ENCODE measurements at places on chromosomes 1 and 21. TPM values are rescaled to one million over a fixed set of nuclear protein-coding genes. Genes with fewer than 3 reads are reported as not detected.
A peak's percentile ranks its signal among the peaks of the same experiment; 100 is the strongest.

DNA sequence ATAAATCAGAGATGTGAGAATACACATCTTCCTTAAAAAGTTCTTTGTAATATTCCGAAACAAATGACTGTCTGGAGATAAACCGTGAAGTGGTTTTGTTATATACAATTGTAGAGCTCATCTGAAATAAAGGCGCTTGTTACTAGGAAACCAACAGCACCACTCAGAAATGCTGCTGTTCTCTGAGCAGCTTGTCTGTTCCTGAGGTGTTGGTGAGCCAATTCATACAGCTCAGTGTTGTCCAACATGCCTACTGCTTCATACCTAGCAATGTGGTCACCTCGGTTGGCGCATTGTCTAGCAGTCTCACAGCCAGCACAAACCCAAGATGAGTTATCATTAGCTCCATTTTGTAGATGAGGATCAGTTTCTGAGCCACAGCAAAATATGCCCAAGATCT lies 44.4 kb downstream of the GFI1 start:
- DNase-seq, result no peak

GRCh38 chr1:17866740-17867029 lies 111.6 kb downstream of the ACTL8 start:
- no peak for DNase-seq

DNA sequence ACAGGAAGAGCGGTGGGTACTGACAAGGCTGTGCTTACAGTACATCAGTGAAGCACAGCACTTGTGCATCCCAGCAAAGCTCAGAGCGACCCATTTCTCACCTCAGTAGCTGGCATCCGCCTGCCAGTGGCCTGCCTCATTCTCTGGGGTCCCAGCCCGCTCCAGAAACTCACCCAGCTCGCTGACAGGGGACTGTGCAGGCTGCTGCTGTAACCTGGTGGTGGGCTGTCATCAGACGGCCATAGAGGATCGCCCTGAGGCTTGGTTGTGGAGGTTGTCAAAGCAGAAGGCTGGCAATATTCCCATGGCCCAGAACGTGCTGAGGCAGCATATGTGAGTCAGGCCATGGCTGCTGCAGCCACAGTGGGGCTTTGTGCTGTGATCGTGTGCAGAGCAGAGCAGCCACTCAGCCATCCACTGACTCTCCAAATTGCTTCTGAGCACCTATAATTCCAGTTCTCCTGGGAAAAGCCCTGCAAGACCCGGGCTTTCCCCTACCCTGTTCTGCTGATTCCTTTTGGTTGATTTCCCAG lies 13.6 kb upstream of the GPR137B start:
- DNase-seq, result no peak

The DIO1 gene
- total RNA-seq, result not detected

The S100A12 gene
- 5.5 TPM for total RNA-seq

The CAMK1G gene
- not detected for total RNA-seq

GRCh38 chr1:205772607-205773032 lies 2.7 kb downstream of the RAB29 start:
- DNase-seq, result no peak

DNA sequence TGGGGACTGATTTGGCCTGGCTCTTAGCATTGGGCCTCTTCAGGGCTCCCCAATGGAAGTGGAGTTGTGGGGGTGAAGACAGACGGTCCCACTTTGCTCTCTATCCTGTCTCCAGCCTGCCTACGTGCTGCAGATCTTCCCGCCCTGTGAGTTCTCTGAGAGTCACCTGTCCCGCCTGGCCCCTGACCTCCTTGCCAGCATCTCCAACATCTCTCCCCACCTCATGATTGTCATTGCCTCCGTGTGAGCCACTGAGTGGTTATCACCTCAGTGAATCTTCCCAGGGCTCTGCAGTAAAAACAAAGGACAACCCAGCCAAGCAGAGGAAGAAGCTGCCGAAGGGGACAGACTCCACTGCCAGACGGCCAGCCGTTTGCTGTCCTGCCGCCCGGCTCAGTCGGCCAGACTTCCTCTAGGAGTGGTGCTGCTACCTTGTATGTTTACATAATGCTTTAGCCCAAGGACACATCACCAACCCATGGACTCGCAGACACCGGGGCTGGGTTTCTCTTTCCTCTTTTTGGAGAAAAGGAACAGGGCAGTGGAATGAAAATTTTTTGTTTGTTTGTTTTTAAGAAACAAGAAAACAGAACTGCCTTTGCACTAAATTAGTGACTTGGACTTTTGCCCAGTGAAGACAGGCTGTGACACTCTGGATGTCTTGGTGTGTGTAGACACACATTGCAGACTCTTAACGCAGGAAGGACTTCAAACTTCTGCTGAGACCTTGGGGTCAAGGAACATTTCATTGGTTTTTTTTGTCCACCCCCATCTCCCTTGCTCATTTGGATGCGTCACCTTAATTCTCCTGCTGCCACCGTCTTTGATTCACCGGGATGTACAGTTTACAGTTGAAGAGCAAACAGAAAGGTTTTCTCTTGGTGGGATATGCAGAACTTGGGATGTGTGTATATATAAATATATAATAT lies 36.5 kb downstream of the ZBTB17 start:
- no peak for DNase-seq

The C4BPA gene
- total RNA-seq, result not detected

The APOBEC4 gene
- not detected for total RNA-seq

DNA sequence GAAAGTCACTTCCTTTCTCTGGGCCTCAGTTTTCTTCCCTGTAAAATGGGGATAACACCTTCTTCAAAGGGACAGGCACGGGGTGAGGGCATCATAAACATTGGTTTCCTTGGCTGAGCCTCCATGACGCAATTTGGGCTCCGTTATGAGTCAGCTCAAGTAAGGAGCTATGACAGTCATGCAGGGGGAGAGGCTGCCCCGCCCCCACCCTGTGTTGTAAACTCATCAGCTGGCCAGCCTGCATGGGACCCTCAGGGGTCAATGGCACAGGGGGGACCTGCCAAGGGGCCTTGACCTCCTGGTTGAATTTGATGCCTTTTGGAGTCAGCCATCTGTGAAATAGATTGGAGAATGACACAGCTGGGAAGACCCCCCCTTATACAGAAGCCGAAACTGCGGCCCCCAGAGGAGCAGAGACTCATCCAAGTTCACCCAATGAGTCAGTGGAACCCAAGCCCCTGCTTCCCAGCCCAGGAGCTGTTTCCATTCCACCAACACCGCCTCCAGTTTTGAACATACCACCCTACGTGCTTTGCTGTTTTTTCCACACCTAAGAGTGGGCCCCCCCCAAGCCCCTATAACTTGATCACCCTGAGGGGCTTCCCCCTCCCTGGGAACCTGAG lies 36.8 kb upstream of the RUNX3 start:
- peak; percentile 35 for DNase-seq

The TMCC2 gene
- total RNA-seq, result 1.1 TPM
